Effector memory CD4-positive, alpha-beta T cell (primary cell): ENCODE measurements at places on chromosomes 7 and 10.

- no peak for DNase-seq
These were observed 10.3 kb upstream of the INSIG1 start for GRCh38 chr7:155287284-155287935.

DNA sequence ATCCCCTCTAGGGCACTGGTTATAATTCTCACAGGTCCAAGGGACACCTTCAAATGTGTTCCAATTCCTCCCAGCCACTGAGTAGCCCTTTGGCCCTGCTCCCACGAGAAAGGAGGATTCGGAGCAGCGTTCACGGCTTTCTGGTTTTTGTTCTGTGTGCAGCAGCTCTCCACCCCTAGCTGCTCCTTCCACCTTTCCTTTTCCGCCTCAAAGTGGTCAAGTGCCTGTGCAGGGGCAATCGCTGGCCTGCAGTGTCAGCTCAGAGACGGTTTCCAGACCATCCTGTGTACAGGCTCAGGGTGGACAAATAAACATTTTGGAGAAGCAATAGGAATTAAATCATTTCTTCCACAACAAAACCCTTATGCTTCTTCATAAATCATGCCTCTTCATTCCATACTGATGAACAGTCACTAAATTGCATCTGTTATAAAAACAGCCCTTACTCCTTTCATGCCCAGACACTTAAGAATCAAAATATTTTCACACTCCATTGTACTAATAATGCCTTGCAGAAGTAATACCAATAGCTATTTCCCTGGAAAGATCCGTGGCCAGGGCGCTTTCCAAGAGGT lies 1.1 kb downstream of the KIAA1549 start:
- DNase-seq, result no peak

GRCh38 chr10:127556916-127557315 lies 7.8 kb downstream of the NPS start:
- no peak for DNase-seq

DNA sequence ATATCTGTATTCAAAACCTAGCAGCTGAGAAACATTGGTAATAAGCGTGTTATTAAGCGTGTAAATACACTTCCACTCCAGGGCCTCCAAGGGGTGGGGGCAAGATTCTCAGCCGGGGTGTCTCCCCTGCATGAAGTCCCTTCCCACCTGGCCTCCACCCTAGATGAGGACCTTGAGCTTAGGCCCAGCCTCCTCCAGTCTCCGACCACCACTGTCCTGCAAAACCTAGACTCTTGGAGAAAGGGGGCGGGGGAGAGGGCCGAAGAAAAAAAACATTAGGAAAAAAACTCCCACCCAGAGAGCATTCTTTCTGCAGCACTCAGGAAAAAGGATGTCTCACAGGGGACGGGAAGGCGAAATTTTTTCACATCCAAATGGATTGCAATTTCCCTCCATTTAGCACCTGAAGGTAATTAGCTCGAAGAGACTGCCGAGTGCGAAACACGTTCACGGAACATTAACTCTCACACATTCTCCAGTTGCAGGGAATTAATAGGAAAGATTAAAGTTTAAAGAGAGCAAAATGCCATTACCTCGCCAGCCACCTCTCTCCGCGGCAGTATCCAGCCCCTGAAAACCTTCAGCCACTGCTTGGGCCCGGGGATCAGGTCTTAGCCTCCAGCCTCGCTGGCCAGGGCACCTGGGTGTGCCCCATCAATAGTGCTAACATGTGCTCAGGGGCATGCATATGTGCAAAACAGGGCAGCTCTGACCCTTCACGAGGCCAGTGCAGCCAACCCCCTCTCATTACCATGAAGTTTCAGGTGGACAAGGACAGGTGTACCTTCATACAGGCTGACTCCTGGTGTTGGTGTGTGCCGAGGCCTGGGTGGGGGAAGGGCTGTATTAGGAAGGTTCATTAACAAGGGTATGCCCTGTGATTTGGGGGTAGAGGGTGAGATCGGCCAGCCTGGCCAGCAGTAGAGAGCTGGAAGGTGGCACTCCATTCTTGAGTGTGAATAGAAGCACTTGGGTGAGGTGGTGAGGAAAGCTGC lies 77.2 kb downstream of the HIF1AN start:
- DNase-seq, result no peak

- DNase-seq, result no peak
These were observed 66.1 kb downstream of the STEAP1B start for GRCh38 chr7:22433710-22434460.

- DNase-seq, result no peak
These were observed 52.0 kb downstream of the REEP3 start for GRCh38 chr10:63573068-63573697.
